Heart right ventricle (tissue), 16 donors: ENCODE measurements at places on chromosomes 6 and 20. TPM values are rescaled to one million over a fixed set of nuclear protein-coding genes. Genes with fewer than 3 reads are reported as not detected.

LRRC1 gene
- polyA plus RNA-seq, result 1.3 TPM

HCRTR2 gene
- polyA plus RNA-seq, result not detected

CMTR1 gene
- polyA plus RNA-seq, result 19.7 TPM

KHDC1 gene
- 1.8 TPM for polyA plus RNA-seq

PTK6 gene
- not detected for polyA plus RNA-seq

KCNQ5 gene
- not detected for polyA plus RNA-seq

NAA20 gene
- 96.4 TPM for polyA plus RNA-seq

BCAS4 gene
- 0.54 TPM for polyA plus RNA-seq

UNC93A gene
- not detected for polyA plus RNA-seq

SGK2 gene
- polyA plus RNA-seq, result 0.45 TPM

DEFB132 gene
- not detected for polyA plus RNA-seq

WFDC5 gene
- not detected for polyA plus RNA-seq

PROKR2 gene
- polyA plus RNA-seq, result not detected

HLA-DPA1 gene
- polyA plus RNA-seq, result 24.3 TPM

PBOV1 gene
- not detected for polyA plus RNA-seq

NKX2-2 gene
- polyA plus RNA-seq, result not detected

SLC17A1 gene
- polyA plus RNA-seq, result not detected

NPEPL1 gene
- 16.7 TPM for polyA plus RNA-seq
